ENCODE measurements at places on chromosomes 6 and 20. TPM values are rescaled to one million over a fixed set of nuclear protein-coding genes. Genes with fewer than 3 reads are reported as not detected.

- DNase-seq: peak; percentile 60
Observed at GRCh38 chr6:42978487-42978838, 518 bp downstream of the PEX6 start.

Gene ZKSCAN3
- 3.0 TPM for total RNA-seq

DNA sequence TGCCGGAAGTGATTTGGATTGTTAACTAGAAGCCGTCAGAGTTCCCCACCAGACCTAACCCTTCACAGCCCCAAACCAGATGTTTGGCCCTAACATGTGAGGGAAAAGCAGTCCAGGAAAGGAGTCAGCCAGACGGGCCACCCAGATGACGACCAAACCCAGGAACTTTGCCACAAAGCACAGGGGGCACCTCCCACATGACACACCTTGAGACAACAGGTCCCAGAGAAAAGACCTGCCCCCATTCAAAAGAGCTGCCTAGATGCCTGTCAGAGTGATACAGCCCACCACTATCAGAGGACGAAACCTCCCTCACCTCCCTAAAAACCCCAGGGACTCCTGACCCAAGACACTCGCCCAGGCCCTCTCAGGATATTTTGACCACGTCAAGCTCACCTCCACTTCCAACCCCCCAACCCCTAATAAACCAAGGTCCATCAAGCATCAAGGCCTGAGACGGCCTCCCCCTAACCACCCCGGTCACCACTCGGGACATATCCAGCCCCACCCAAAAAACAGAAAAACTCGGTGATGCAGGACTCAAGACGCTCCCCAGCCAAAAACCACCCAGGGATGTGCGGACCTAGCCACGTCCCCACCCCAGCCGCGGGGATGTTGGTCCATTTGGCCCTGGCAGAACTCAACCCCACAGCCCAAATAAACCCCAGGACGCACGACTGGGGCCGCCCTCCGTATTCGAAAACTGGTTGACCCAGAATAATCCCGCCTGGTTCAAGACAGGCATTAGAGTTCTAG is 662 bp downstream of the ZNF343 start:
- DNase-seq: no peak

DNA sequence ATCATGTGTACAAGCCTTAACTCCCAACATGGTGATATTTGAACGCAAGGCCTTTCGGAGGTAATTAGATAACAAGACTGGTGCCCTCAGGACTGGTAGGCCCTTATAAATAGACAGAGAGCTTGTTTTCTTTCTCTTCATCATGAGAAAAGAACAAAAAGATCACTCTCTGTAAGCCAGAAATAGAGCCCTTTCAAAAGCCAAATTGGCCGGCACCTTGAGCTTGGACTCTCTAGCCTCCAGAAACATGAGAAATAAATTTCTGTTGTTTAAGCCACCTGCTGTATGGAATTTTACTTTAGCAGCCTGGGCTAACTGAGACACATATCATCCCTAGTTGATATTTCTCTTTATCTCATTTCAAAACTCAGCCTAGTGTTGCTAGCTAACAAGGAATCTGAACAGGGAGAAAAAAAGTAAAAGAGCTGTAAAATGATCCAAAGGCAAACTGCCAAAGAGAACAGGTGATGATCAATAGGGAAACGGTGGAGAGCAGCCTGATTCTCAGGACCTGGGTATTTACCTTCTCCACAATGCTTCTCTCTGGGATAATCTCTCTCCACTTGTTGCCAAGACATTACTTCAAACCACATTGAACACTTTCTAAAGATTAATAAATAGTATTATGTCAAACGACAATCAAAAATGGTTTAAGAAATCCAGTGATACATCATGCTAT is 6.1 kb downstream of the COL21A1 start:
- DNase-seq: no peak

- DNase-seq: no peak
Observed at GRCh38 chr20:7966176-7966575, 25.9 kb upstream of the HAO1 start.

Gene PDCD2
- total RNA-seq: 65.1 TPM

Data from activated naive CD4-positive, alpha-beta T cell treated with anti-CD3 and anti-CD28 coated beads, Interleukin-2, amount 50 U/mL, for 72 hours (primary cell).